ENCODE measurements at places on chromosomes 16 and 17. TPM values are rescaled to one million over a fixed set of nuclear protein-coding genes. Genes with fewer than 3 reads are reported as not detected.

DNA sequence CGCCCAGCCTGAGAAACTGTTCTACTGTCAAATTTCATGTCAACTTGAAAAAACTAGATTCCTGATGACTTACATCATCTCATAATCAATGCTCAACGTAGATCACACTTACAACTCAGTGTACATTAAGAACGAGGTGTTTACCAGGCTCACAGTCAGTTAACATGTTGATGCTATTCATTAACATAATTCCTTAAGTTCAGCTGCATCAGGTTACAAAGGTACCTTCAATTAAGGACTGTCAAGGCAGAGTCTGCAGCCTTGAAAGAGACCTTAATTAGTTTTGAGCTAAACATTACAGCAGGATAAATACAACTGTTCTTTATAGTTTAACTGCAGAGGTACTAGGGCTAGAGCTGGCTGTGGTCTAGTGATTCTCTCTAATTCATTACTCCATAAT lies 1.9 kb downstream of the GNA13 start:
- no peak for DNase-seq
- H3K36me3 ChIP-seq, result peaks cover 12% of the 10 kb centered on the region
- H3K4me3 ChIP-seq, result peak overlapping the region; percentile 29

DNA sequence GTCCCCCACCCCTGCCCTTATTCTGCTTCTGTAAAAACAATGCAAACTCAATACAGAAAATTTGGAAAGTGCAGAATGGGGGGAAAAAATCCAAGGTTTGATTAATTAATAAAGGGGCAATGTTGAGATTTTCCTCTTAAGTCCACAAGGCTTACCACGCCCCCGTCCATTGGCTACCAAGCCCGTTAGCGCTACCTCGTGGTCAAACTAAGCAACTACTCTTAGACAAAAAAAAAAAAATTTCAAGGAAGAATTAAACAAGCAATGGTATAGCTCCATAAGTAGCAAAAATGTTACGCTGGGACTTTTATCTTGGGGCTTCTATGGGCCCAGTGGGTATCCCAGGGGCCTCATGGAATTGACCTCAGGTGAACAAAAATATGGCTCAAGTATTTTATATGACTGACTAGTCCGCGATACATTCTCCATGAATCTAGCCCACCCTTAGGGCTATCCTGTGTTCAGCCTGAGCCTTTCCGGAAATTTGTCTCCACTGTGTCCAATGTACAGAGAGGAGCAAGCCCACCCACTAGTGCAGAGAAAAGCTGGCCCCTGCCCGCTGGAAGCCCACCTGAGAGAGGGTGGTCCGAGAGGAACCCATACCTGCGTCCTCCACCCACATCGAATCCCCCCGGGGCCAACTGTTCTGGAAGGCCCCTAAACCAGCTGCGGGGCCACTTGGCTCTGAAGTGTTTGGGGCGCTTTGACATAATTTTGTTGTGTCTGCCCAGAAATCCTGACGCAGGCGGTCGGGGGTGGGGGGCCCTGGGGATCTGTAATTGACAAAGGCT lies 19.1 kb upstream of the TEX2 start:
- DNase-seq, result peak; percentile 84
- H3K27ac ChIP-seq, result no peak overlapping the region
- H3K36me3 ChIP-seq, result no peaks in the 10 kb centered on the region
- no peaks in the 10 kb centered on the region for H3K27me3 ChIP-seq
- H3K4me1 ChIP-seq, result no peaks in the 10 kb centered on the region

Gene SCNN1B
- total RNA-seq, result 1.1 TPM

DNA sequence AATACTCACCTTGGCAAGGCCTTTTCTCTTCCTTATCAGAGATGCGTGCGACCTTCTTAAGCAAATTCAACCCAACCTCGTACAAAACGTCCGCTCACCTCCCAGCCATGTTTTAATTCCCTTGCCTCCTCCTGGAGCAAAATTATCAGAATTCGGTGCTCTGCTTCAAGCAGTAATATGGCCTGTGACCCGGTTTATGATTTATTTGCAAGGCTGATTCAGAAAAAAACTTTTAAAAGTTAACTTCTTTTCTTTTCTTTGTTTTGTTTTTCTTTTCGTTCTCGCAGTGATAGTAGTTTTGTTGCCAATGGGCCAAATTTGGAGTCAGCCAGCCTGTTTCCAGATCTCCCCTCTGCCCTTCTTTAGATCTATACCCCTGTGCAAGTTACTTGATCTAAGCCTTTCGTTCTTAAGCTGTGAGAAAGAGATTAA lies at the start of gene PHLPP2:
Gene PHLPP2, minus strand, starts transcription at position 382 of the 432 bp plus-strand sequence. CDS start 9,906 bp downstream, outside the sequence.
- DNase-seq, result no peak
- H3K36me3 ChIP-seq, result no peaks in the 10 kb centered on the region
- peak within 1 kb of the TSS; percentile 67 for H3K27ac ChIP-seq
- H3K4me3 ChIP-seq, result peak within 1 kb of the TSS; percentile 57
- H3K4me1 ChIP-seq, result peaks cover 27% of the 10 kb centered on the region

DNA sequence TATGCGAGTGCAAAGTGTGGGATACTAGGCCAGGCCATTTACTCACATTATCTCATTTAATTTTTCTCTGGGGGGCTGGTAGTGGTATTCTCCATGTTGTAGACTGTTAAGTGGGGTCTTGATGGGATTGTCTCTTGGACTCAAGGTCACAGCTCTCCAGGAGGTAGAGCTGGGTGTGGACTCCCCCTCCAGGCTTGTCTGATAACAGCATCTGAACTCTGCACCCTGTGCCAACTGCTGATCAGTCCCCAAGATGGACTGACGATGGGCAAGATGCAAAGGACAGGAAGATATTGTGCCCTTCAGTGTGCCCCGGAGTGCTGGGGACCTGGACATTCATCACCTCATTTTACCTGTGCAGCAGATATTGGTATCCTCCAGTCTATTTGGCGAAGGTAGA lies 147.8 kb downstream of the MSI2 start:
- H3K36me3 ChIP-seq, result no peaks in the 10 kb centered on the region
- H3K27ac ChIP-seq, result no peak overlapping the region
- DNase-seq, result no peak
- peaks cover 30% of the 10 kb centered on the region for H3K4me1 ChIP-seq
- H3K27me3 ChIP-seq, result no peaks in the 10 kb centered on the region

DNA sequence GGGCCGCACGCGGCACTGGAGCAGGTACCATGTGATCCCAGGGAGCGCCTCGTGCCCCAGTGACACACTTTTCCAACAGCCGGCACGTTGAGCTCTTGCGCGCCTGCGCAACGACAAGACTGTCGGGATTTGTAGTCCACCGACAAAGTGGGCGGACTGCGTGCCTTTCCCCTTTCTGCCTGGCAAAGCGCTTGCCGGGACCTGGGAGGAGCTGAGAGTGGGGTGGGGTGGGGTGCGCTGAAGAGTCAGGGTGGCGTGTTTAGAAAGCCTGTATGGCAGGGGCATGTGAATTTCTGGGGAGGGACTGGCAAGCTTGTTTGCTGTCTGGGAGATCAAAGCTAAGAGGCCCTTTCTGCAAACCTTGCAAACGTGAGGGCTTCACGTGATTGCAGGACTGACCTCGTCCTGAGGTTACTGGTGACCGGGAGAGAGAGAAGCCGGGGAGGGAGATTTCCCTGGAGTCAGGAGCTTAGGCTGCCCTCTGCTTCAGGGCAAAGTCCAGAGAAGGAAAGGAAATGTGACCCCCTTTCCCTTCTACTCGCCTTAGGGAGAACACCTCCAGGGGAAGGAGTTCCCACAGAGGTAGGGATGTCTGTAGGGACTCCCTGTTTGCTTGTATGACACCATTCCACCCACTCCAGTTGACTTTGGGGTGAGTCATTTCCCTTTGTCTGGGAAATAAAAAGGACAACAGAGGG lies 429 bp upstream of the NR1D1 start:
- H3K27ac ChIP-seq, result no peak overlapping the region
- DNase-seq, result peak; percentile 99
- peak overlapping the region; percentile 75 for H3K4me3 ChIP-seq
- peaks cover 51% of the 10 kb centered on the region for H3K4me1 ChIP-seq

Gene CASKIN1
- total RNA-seq, result 6.2 TPM

Gene KRTAP2-1
- total RNA-seq, result not detected

- no peak overlapping the region for H3K27ac ChIP-seq
- no peak for DNase-seq
- peaks cover 16% of the 10 kb centered on the region for H3K4me1 ChIP-seq
Observed at GRCh38 chr17:49501496-49501895, 6.4 kb downstream of the NGFR start.

- H3K27me3 ChIP-seq, result no peaks in the 10 kb centered on the region
- DNase-seq, result no peak
- no peaks in the 10 kb centered on the region for H3K36me3 ChIP-seq
- H3K27ac ChIP-seq, result no peak overlapping the region
Observed at GRCh38 chr16:82995924-82996441, 369.2 kb downstream of the CDH13 start.

DNA sequence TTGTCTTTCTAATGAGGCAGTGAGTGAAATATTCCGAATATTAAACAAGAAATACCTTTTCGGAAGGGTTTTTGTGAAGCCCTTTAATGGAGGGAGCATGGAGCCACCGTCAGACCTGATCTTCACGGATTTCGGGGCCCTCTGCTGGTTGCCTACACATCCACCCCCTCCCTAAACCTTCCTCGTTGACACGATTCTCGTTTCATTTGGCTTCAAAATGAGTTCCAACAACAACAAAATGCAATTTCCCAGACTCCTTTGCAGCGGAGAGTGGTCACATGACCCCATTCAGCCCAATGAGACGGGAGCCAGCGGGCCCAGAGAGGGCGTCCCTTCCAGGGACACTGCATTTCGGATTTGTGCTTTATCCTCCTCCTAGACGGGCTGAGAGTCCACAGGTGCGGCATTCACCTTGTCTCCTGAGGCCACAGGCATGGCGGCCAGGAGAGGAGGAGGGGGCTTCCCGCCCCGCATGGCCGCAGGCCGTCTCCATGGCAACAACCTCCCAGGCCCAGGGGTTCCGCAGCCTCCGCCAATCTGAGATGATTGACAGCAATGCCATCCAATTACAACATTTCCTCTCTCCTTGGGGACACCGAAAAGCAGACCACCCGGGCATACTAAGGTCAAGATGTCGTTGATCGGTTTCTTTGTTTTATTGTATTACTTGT lies 259.8 kb downstream of the C16orf95 start:
- DNase-seq, result peak; percentile 71
- no peaks in the 10 kb centered on the region for H3K27me3 ChIP-seq
- no peak overlapping the region for H3K27ac ChIP-seq
- H3K36me3 ChIP-seq, result no peaks in the 10 kb centered on the region
